PC-3 (cell line): ENCODE measurements at places on chromosomes 2 and 18. TPM values are rescaled to one million over a fixed set of nuclear protein-coding genes. Genes with fewer than 3 reads are reported as not detected.

GRCh38 chr2:20615466-20616241 lies 35.2 kb downstream of the HS1BP3 start:
- H3K27ac ChIP-seq, result no peak overlapping the region
- H3K4me1 ChIP-seq, result peaks cover 25% of the 10 kb centered on the region
- H3K27me3 ChIP-seq, result no peaks in the 10 kb centered on the region
- H3K36me3 ChIP-seq, result no peaks in the 10 kb centered on the region
- H3K4me3 ChIP-seq, result no peak overlapping the region

GRCh38 chr2:127166231-127166860 lies 53.8 kb downstream of the CYP27C1 start:
- no peaks in the 10 kb centered on the region for H3K27me3 ChIP-seq
- no peak overlapping the region for H3K4me3 ChIP-seq
- H3K27ac ChIP-seq, result no peak overlapping the region
- H3K4me1 ChIP-seq, result no peaks in the 10 kb centered on the region
- H3K36me3 ChIP-seq, result no peaks in the 10 kb centered on the region
- DNase-seq, result no peak

DNA sequence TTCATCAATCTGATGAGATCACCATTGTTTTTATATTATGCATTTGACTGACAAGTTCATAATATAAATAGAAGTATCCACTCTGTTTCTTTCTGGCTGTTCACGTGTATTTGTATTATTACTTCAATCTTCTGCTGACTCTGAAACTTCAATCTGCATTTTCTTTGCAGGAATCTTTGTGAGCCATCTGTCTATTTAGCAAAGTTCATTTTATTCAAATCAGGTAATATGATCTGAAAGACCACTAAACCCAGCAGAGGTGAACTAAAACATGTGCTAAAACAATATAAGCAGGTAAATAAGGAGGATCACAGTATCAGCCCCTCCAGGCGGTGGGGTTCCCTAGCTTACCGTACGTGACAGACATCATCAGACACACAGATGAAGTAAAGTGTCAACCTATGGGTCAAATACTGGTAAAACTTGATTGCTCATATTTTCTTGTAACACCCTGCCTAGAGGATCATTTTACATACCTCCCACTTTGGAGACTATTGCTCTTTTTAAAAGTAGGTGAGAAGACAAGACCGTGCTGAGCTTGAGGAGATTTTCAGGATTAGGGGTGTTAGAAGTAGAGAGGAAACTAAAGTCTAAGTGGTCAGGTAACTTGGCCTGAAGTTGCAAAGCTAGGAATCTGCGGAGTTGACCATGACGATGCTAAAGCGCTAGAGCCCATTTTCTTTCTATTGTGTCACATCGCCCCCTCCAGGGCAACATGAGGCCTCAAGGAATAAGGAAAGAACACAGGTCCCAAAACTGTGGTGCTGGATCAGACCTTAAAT lies 9.0 kb downstream of the DTNB start:
- H3K36me3 ChIP-seq, result no peaks in the 10 kb centered on the region
- peak; percentile 80 for DNase-seq
- H3K4me3 ChIP-seq, result peak overlapping the region; percentile 56
- H3K27me3 ChIP-seq, result no peaks in the 10 kb centered on the region
- peaks cover 11% of the 10 kb centered on the region for H3K4me1 ChIP-seq

DNA sequence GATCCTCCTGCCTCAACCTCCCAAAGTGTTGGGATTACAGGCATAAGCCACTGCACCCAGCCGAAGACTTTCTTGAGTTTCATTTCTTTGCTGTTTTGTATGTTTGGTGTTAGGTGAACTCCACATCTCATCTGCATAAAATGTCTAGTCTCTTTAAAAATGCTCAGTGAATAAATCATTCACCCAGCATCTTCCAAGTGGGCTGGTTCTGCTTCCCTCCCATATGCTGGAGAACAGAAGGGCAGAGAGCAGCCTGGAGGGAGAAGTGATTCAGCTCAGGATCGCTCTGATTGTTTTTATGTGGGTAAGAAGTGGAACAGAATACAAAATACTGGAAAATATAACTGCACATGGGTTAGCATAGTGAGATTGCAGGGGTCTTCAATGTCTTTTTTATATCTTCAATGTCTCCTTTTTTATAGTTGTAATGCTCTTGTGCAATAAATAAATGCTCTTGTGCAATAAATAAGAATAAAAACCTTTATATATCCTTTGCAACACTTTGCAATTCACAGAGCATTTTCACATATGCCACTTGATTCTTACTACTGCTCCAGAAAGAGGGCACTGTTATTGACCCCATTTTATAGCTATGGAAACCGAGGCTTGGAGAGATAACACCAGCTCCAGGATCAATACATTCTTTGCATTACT lies 253.0 kb upstream of the NCKAP5 start:
- H3K27ac ChIP-seq, result 0 out of 2 replicates have a peak overlapping the region, but pooled peaks have one; percentile 9
- peaks cover 39% of the 10 kb centered on the region for H3K4me1 ChIP-seq
- no peaks in the 10 kb centered on the region for H3K27me3 ChIP-seq

- no peaks in the 10 kb centered on the region for H3K27me3 ChIP-seq
- peak overlapping the region; percentile 97 for H3K27ac ChIP-seq
- DNase-seq, result peak; percentile 84
- no peaks in the 10 kb centered on the region for H3K36me3 ChIP-seq
Measured at GRCh38 chr18:63736876-63737275, 34.1 kb downstream of the SERPINB11 start.

Gene ST6GAL2
- 11.4 and 12.6 TPM in 2 replicates for total RNA-seq

Gene REEP1
- 0.06 TPM in 1 of 2 replicates, not detected in the other for total RNA-seq

- H3K4me3 ChIP-seq, result no peak overlapping the region
- H3K36me3 ChIP-seq, result no peaks in the 10 kb centered on the region
- no peak overlapping the region for H3K27ac ChIP-seq
Measured at GRCh38 chr2:48724278-48724677, 31.2 kb downstream of the LHCGR start.

Gene NR4A2
- total RNA-seq, result 12.0 and 13.8 TPM in 2 replicates

DNA sequence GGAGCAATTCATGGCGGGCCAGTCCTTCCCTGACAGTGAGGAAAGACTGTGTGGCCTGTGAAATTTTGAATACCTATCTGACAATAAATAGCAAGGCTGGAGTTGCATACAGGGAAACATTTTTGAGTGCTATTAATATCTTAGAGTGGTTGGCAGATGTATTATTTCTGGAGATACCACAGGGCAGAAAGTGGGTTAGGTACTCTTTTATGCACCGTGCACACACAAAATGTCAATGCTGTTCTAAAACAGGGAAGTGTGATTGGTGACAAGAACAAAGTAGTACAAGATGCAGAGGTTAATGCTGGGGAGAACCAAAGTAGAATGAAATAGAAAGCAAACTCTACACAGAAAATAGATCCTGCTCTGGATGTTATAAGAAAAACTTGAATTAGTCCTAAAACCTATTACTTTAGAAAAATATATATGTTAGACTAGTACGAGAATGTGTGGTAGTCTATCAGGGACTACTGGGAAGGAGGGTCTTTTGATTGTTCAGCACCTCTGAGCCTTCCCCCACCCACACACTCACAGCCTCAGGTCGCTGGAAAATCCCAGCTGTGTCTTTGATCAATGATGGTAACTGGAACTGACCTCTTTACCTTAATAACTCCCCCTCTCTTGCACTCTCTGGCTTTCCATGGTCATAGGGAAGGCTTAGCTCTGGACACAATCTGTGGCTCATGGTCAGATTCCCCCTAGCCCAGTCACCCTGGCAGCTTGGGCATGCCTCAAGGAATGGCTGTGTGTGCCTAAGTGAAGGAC lies 58.2 kb downstream of the SERPINB8 start:
- no peaks in the 10 kb centered on the region for H3K36me3 ChIP-seq
- no peak overlapping the region for H3K4me3 ChIP-seq
- H3K27ac ChIP-seq, result no peak overlapping the region
- no peaks in the 10 kb centered on the region for H3K4me1 ChIP-seq
- H3K27me3 ChIP-seq, result peaks cover 39% of the 10 kb centered on the region
- no peak for DNase-seq

Gene CRYGC
- total RNA-seq, result not detected in 2 replicates

Gene VSNL1
- total RNA-seq, result not detected in 2 replicates

Gene FAM124B
- not detected in 2 replicates for total RNA-seq

Gene CPO
- not detected in 2 replicates for total RNA-seq

DNA sequence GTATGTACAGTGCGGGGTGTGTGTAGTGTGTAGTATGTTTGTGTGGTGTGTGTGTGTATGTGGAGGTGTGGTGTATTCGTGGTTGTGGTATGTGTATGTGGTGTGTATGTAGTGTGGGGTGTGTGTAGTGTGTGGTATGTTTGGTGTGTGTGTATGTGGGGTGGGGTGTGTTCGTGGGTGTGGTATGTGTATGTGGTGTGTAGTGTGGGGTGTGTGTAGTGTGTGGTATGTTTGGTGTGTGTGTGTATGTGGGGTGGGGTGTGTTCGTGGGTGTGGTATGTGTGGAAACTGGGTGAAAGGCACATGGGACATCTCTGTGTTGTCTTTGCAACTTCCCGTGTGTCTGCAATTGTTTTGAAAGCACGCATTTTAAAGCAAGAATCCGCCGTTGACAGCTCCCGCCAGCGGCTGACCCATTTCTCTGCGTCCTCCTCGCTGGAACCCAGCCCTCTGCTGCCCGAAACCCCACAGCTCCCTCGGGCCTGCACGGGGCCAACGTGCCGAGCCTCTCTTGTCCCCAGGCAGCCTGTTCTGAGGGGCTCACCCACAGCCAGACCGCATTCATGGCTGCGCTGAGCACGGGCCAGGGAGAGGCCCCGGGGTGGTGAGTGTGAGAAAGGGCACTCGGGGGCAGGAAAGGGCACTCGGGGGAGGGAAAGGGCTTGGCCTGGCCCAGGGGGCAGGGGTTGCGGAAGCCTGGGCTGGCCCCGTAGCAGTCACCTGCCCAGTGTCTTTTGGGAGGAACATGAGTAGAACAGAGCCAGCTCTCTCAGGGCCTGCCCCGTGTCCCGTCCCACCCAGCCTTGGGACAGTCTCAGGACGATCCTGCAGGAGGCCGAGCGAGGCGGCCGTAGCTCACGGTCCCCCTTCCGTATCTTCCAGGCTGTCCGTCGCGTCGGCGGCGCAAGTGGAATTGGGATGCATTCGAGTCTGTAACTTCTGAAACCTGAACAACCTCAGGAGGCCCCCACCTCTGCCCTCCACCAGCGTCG lies 61.4 kb downstream of the TWIST2 start:
- H3K27ac ChIP-seq, result no peak overlapping the region
- H3K4me3 ChIP-seq, result no peak overlapping the region
- no peaks in the 10 kb centered on the region for H3K36me3 ChIP-seq
- DNase-seq, result no peak

DNA sequence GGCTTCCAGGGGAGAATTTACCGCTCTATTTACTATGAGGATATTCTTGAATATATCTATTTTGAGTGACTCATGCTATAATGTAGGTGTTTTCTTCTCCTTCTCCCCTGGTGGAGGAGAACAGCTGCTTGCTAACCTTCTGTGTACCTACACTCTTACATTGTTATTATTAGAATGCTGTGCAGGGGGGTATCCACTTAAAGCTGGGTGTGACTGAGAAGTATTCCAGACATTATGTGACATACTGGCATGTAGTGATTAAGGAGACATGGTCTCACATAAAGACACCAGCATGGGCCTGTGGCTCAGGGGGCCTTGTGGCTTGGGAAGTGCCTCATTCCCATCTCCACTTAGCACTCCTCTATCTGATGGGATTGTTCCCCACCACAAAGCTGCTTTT lies 287.9 kb downstream of the PTPRM start:
- H3K4me1 ChIP-seq, result peaks cover 14% of the 10 kb centered on the region
- no peaks in the 10 kb centered on the region for H3K36me3 ChIP-seq
- no peak overlapping the region for H3K4me3 ChIP-seq
- no peak overlapping the region for H3K27ac ChIP-seq
- no peak for DNase-seq

GRCh38 chr2:888906-889566 lies 61.6 kb upstream of the SNTG2 start:
- no peaks in the 10 kb centered on the region for H3K4me1 ChIP-seq
- H3K27me3 ChIP-seq, result peaks cover 80% of the 10 kb centered on the region
- no peak overlapping the region for H3K4me3 ChIP-seq

- H3K27ac ChIP-seq, result no peak overlapping the region
- DNase-seq, result no peak
- H3K27me3 ChIP-seq, result no peaks in the 10 kb centered on the region
- no peaks in the 10 kb centered on the region for H3K36me3 ChIP-seq
Measured at GRCh38 chr18:33647365-33647764, 69.3 kb downstream of the ASXL3 start.

- peak overlapping the region; percentile 31; the same call in 1 of the 2 replicates for H3K27ac ChIP-seq
- no peaks in the 10 kb centered on the region for H3K36me3 ChIP-seq
- no peaks in the 10 kb centered on the region for H3K27me3 ChIP-seq
- H3K4me3 ChIP-seq, result no peak overlapping the region
Measured at GRCh38 chr2:105593221-105593967, 151.3 kb upstream of the NCK2 start.

- peak overlapping the region; percentile 86 for H3K27ac ChIP-seq
- peak; percentile 99 for DNase-seq
- peaks cover 49% of the 10 kb centered on the region for H3K4me1 ChIP-seq
- H3K36me3 ChIP-seq, result no peaks in the 10 kb centered on the region
Measured at GRCh38 chr18:9827793-9828505, 57.8 kb upstream of the TXNDC2 start.

Gene UNC50
- total RNA-seq, result 18.4 and 26.0 TPM in 2 replicates

GRCh38 chr2:65374999-65375398 lies 57.4 kb downstream of the SPRED2 start:
- no peak overlapping the region for H3K4me3 ChIP-seq
- no peak for DNase-seq
- H3K4me1 ChIP-seq, result peaks cover 81% of the 10 kb centered on the region
- H3K27me3 ChIP-seq, result no peaks in the 10 kb centered on the region

DNA sequence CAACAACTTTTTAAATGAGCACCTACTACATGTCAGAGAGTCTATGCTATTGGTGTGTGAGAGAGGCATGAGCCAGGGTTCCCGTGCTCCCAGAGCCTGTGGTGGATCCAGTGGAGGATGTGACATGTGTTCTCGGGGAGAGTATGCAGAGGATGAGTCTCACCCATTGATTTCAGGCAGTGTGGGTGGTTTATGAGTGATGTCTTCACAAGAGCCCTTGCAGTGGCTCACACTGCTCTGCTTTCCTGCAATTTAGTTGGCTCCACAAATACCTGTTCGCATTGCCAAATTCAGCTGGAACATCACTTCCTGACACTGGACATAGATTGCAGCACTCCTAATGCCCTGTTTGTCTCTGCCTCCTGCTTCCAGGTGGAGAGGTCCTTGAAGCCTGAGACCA lies 243.6 kb upstream of the CXCR4 start:
- H3K27ac ChIP-seq, result no peak overlapping the region
- H3K36me3 ChIP-seq, result no peaks in the 10 kb centered on the region
- H3K27me3 ChIP-seq, result peaks cover 34% of the 10 kb centered on the region
- H3K4me3 ChIP-seq, result no peak overlapping the region
- DNase-seq, result no peak

Gene HOXD10
- total RNA-seq, result not detected in 2 replicates

GRCh38 chr2:148132412-148132811 lies 111.5 kb downstream of the MBD5 start:
- H3K4me3 ChIP-seq, result no peak overlapping the region
- peaks cover 3% of the 10 kb centered on the region; the same call in 1 of the 2 replicates for H3K4me1 ChIP-seq
- H3K36me3 ChIP-seq, result no peaks in the 10 kb centered on the region
- peak; percentile 62 for DNase-seq
- no peaks in the 10 kb centered on the region for H3K27me3 ChIP-seq

Gene CTNNA2
- total RNA-seq, result not detected in 2 replicates

GRCh38 chr2:134360745-134361487 lies 107.0 kb downstream of the MGAT5 start:
- H3K27me3 ChIP-seq, result no peaks in the 10 kb centered on the region
- no peak overlapping the region for H3K4me3 ChIP-seq
- DNase-seq, result no peak
- H3K36me3 ChIP-seq, result no peaks in the 10 kb centered on the region
- peaks cover 33% of the 10 kb centered on the region for H3K4me1 ChIP-seq

- H3K27me3 ChIP-seq, result no peaks in the 10 kb centered on the region
- H3K36me3 ChIP-seq, result no peaks in the 10 kb centered on the region
- H3K27ac ChIP-seq, result no peak overlapping the region
Measured at GRCh38 chr2:28347193-28347592, 45.5 kb upstream of the FOSL2 start.

GRCh38 chr2:1032030-1032429 lies 81.4 kb downstream of the SNTG2 start:
- H3K4me1 ChIP-seq, result no peaks in the 10 kb centered on the region
- peak overlapping the region; percentile 48 for H3K4me3 ChIP-seq
- no peak for DNase-seq
- H3K27ac ChIP-seq, result no peak overlapping the region
- H3K36me3 ChIP-seq, result no peaks in the 10 kb centered on the region
